ENCODE measurements at places on chromosomes 3 and 15.

- peak; percentile 93 for DNase-seq
These were observed 1.1 kb upstream of the SETD5 start for GRCh38 chr3:9396301-9396631.

GRCh38 chr15:40272485-40273056 is 10.3 kb downstream of the ANKRD63 start:
- no peak for DNase-seq

- no peak for DNase-seq
These were observed 37.4 kb upstream of the ITGA11 start for GRCh38 chr15:68469162-68470048.

- peak; percentile 18 for DNase-seq
These were observed 895.5 kb downstream of the ROBO2 start for GRCh38 chr3:77935418-77935817.

DNA sequence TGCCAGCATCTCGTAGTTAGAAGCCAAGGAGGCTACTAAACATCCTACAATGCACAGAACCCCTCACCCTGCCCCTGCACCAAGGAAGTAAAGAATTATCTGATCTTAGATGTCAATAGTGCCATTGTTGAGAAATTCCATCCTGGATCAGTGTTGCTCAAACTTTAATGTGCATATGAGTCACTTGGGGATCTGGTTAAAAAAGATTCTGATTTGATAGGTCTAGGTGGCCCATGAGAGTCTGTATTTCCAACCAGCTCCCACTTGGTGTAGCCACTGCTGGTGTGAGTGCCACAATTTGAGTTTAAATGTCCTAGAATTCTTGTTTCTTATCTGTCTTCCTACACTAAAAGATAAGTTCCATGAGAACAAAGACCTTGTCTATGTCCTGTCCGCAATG is 43.7 kb downstream of the TMEM45A start:
- peak; percentile 57 for DNase-seq

GRCh38 chr15:89442155-89442554 is 54.2 kb downstream of the RHCG start:
- DNase-seq = no peak

- no peak for DNase-seq
These were observed 421.0 kb upstream of the CNTN4 start for GRCh38 chr3:1677576-1678156.

GRCh38 chr15:25849157-25849921 is 13.8 kb downstream of the ATP10A start:
- DNase-seq = peak; percentile 76

DNA sequence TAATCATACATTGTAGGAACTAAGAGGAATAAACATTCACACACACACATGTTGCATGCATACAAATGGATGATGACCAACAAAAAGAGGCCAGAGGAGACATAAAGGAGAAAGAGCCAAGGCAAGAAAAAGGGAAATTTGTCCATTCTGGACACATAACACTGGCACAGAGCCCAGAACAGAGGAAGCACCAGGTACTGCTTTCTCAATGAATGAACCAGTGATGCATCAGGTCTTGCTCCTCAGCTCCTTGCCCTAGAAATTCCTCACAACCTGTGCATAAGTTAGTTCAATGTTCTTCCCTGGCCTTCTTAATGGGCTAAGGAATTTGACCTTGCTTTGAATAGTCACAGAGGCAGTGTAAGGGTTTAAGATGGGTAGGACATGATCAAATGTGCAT is 270.3 kb downstream of the ERC2 start:
- peak; percentile 49 for DNase-seq

DNA sequence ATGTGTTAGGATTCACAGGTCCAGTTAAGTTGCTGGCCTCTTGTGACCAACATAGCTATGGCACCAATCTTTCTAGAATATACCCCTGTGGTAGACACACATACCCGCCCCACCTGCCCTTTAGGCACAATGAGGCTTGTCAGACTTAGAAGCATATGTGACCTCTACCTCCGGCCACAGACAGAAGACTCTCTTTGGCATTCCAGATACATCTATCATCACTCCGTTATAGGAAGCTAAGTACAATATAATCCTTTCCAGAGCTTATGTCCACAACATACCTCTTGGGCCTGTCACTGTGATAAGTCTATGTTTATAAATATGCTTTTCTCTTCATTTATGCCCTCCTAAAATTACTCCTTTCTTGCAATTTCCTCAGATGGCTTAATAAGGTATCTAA is 39.8 kb downstream of the CD47 start:
- no peak for DNase-seq

Measured in renal cortical epithelial cell (primary cell).